ENCODE measurements at places on chromosomes 3 and 15.

- DNase-seq = no peak
These were observed 83.2 kb upstream of the PLSCR4 start for GRCh38 chr3:146334151-146334550.

GRCh38 chr3:56294286-56294685, 174.0 kb downstream of the ERC2 start:
- DNase-seq = no peak

DNA sequence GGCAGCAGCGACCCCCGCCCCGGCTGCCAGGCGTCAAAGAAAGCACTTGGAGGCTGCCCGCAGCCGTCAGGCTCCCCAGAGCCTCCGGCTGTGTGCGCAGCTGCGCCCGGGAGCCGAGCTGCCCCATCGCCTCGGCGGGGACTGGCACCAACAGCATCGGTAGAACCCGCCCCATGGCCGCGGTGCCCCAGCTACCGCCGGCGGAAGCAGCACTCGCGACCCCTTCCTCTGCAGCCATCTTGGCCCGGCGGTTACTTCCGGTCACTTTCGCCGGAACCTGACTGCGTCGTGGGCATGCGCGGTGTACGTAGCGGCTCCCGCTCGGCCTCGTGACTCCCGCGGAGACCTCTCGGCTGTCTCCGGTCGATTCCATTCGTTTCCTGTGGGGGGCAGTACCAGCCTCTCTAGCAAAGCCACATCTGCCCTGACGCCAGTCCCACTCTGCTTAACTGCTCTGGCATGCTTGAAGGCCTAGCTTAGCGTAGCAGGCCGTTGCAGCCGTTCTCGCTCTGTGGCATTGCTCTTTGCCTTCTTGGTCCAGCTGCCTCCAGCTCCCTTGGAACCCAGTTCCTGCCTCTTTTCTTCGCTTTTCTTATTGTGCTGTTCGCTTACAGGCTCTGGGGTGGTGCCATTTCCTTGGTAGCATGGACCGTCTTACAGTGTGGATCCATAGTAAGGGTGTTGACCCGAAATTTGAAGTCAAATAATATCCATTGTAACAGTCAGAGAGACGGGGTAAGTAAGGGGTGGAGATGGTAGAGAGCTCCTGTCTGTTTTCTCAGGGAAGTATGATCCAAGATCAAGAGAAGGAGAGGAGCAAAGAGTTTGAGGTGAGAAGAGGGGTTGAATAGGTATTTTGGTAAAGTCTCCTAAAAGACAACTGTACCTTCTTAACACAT, at the start of gene SPG11:
Gene SPG11, minus strand, starts transcription at position 253 of the 899 bp plus-strand sequence. Its CDS starts 15 bp downstream, at position 238.
- DNase-seq = peak; percentile 91

- DNase-seq = no peak
These were observed 30.0 kb downstream of the UBE2E1 start for GRCh38 chr3:23835802-23836201.

GRCh38 chr15:70817266-70817665, 36.7 kb downstream of the LARP6 start:
- no peak for DNase-seq

DNA sequence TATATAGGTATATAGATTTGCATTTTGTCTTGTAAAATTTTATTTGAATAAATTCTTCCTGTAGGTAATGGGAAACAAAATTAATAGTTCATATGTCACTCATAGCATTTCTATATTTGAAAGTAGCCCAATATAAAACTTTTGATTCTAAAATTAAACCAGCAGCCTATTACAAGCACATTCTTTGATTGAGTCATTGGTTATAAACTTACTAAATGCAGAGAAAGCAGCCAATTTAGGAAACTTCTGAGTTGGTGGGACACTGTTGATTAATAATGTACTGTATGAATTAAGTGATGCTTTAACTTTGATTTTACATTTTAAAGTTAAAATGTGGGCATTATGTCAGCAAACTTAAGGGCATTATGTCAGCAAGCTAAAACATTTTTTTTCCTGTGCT, 34.5 kb downstream of the NR1D2 start:
- DNase-seq = no peak

DNA sequence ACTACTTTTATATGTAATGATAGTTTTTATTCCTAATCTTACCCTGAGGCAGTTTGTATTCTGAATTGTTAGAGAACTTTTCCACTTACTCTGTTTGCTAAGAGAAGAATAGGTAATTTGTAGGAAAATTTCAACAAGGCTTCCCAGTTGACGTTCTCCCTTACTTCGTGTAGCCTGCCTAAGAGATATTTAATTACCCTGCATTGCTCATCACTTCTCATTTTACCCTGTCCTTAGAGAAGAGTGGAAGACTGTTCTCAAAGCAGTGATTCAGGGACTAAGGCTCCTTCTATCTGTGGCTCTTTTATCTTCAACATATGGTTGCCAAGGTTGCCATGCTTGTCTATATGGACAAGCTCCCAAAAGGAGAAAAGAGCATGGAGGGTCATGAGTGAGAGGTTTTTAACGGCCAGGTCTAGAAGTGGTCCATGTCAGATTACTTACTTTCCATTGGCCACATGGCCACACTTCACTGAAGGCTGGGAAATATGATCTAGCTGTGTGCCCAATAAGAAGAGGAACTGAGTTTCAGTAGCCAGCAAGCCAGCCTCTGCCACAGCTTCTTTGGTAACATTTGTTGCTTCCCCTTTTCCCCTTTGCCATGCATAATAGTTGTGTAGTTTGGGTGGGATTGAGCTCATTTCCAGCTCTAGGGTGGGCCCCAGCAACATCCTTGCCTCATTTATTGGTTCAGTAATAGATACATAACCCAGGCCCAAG, 22.1 kb downstream of the PDE8A start:
- no peak for DNase-seq

DNA sequence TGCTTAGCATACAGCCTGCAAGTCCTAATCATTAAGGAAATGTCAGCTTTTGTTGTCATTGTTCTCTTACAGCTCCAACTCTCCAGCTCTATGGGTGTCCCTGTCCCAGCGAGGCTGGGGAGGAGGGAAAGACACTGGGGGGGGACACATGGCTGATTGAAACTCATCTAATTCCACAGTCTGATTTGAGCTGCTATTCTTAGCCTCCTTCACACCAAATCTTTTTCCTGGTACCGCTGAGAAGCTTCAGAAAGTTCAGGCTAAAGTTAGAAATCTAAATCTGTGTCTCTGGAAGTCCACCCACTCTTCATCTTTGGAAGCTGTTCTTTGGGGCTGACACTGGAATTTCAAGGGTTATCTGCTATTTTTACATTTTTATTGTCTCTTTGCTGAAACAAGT, 61.3 kb upstream of the RASGRP1 start:
- no peak for DNase-seq

- DNase-seq = no peak
These were observed 6.7 kb downstream of the CISH start for GRCh38 chr3:50604628-50605588.

DNA sequence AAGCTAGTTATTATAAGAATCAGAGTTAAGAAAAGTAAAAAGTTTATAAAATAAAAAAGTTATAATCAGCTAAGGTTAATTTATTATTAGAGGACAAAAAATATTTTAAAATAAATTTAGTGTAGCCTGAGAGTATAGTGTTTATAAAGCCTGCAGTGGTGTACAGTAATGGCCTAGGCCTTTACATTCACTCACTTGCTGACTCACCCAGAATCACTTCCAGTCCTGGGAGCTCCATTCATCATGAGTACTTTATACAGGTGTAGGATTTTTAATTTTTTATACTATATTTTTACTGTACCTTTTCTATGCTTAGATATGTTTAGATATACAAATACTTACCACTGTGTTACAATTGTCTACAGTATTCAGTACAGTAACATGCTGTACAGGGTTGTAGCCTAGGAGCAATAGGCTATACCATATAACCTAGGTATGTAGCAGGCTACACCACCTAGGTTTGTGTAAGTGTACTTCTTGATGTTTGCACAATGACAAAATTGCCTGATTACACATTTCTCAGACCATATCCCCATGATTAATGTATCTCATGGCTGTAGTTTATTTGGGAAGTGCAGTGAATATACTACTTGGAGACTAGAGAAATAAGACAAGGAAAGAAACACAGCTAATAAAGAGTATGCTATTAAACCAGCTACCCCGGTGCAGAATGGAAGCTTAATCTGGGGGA, 101.9 kb upstream of the GALNT15 start:
- no peak for DNase-seq

DNA sequence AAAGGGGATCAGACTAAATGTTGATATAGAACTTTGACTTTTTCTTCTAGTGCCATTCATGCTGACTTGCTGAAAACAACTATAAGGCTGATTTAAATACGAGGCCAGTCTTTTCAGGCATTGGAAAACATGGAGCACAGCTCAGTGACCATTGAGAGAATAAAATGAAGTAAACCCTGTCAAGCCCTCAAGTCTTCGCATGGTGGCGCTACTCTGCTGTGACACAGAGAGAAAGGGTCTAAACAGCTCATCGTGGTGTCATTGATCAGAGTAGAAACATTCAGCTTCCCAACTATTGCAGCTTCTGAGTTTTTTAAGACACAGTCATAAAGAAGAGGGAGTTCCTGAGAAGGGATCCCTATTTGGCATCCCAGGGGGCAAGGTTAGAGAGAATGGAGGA, 716.2 kb downstream of the DIPK2A start:
- DNase-seq = no peak

GRCh38 chr15:51025454-51025846, 69.3 kb downstream of the TNFAIP8L3 start:
- no peak for DNase-seq

GRCh38 chr3:165919284-165919683, 82.1 kb upstream of the BCHE start:
- no peak for DNase-seq

DNA sequence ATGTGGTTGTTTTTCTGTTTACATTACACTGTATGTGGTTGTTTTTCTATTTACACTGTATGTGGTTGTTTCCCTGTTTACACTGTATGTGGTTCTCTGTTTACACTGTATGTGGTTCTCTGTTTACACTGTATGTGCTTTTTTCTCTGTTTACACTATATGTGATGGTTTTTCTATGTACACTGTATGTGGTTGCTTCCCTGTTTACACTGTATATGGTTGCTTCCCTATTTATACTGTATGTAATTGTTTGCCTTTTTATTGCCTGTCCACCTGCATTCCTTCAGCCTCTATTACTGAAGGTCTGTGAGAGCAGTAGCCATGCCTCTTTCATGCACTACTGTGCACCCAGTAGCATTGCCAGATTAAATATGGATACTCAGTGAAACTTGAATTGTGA, 94.3 kb downstream of the MITF start:
- DNase-seq = no peak

DNA sequence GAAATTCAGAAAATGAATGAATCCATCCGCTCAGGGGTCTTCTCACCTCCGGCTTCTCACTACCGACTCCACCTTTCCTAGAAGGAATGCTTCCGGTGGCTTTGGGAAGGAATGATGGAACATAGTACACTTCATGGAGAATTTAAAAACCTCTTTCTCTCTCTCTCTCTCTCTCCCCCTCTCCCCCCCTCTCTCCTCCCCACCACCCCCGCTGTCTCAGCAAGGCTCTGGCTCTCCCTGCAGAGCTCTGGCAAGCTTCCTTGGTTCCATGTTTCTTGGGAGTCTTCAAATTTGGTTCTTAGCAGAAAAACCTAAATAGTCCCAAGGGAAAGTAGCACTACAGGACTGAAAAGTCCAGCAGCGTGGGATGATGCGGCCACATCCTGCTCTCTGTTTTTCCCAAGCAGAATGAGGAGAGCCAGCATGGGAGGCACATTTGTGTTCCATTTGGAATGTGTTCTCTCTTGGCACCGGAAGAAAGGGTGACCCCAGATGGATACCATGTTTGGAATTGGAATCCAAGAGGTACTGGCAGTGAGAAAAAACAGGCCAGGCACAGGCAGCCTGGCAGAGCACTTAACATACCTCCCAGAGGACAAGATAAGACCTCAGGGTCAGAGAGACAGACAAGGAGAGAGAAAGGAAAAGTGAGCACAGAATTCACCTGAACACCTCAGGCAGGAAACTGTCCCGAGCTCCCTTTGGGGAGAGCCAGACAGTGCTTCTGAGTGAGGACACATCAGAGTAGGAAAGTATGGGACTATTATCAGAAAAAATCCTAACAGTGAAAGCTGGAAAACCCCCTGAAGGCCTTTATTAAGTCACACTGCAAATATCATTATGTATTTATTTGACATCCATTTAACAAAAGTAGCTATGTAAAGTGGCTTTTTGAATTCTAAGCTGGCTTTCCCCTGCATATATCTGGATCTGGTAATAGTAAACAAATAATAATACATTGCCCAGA, at the start of gene POPDC2:
Gene POPDC2, minus strand, starts transcription at position 116 of the 967 bp plus-strand sequence. CDS start 166 bp downstream, outside the sequence.
- DNase-seq = no peak

GRCh38 chr15:68537506-68537905, 41.3 kb upstream of the CORO2B start:
- no peak for DNase-seq

- peak; percentile 47 for DNase-seq
These were observed 37.8 kb downstream of the LSM3 start for GRCh38 chr3:14216257-14217048.

DNA sequence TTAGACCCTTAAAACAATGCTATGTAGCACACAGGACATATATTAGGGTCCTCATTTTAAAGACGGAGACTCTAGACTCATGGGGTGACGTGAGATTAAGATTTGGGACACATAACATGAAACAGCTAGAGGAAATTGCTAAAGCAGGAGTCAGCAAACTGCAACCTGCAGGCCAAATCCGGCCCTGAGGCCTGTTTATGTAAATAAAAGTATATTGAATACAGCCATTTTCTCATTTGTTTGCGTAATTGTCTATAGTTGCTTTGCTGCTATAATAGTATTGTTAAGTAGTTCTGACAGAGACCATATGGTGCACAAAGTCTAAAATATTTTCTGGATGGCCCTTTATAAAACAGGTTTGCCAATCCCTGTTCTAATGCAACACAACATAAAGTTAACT, 115.5 kb downstream of the TMCO5A start:
- no peak for DNase-seq

GRCh38 chr15:41936649-41937567, 35.4 kb downstream of the EHD4 start:
- peak; percentile 81 for DNase-seq

GRCh38 chr3:172750368-172751174, at the start of gene ECT2:
TSS of gene ECT2 (plus strand) at chr3:172750726. CDS start at chr3:172754531, 3,805 bp downstream.
- DNase-seq = peak; percentile 98

DNA sequence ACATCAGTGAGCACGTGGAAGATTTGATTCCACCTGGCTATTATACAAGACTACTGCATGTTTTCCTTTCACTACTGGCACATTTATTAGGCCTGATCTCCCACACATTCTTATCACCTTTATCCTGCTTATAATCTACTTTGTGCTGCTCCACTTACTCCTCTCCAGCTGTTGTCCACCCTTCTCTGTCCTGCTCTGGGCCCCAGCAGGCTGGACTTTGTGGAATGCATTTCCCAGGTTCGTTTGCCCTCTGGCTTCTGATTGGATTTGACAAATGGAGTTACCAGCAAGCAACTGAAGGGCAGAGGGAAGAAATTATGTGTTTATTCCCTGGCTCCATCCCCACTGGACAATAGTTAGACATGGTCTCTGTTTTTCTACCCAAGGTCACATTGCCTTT, 75.5 kb downstream of the DCLK3 start:
- no peak for DNase-seq
